A549 (cell line): ENCODE measurements at places on chromosomes 2 and 18.

GRCh38 chr2:68230241-68231060, 21.9 kb downstream of the PPP3R1 start:
- no peak for DNase-seq

GRCh38 chr2:64212801-64213321, 68.6 kb upstream of the PELI1 start:
- no peak for DNase-seq

- no peak for DNase-seq
These were observed 154.7 kb downstream of the DYSF start for GRCh38 chr2:71608034-71608433.

- no peak for DNase-seq
These were observed 62.5 kb upstream of the RMDN2 start for GRCh38 chr2:37862620-37863019.

- DNase-seq = no peak
These were observed 75.1 kb upstream of the MAP4K4 start for GRCh38 chr2:101622210-101623030.

GRCh38 chr2:100953406-100954043, 48.6 kb upstream of the RPL31 start:
- no peak for DNase-seq

DNA sequence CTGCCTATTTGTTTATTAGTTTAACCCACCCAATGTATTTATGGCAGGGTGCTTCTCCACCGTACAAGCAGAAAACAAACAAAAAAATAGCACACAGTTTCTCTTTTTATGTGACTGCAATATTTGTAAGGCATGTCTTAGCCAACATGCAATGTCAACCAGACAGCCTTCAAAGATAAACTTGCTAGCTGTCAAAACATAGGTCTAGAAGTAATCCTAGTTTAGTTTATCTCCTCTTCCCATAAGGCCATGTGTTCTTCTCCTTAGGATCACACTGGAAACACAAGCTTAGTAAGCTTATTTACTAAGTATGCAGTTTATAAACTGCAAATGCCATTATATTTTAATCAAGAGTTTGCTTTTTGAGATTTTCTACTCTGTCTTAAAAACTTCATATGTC, 75.6 kb downstream of the LDAH start:
- DNase-seq = no peak

- DNase-seq = no peak
These were observed 178.1 kb downstream of the TWIST2 start for GRCh38 chr2:239025951-239026461.

GRCh38 chr2:100242891-100243619, 79.2 kb downstream of the LONRF2 start:
- DNase-seq = peak; percentile 43

GRCh38 chr2:225814554-225814953, 415.0 kb downstream of the NYAP2 start:
- DNase-seq = no peak

- no peak for DNase-seq
These were observed 36.6 kb upstream of the AAK1 start for GRCh38 chr2:69680001-69680675.
